NCI-H146 (cell line): ENCODE measurements at places on chromosomes 3 and 15.

- DNase-seq: no peak
These were observed 7.4 kb upstream of the EIF4A2 start for GRCh38 chr3:186775999-186776398.

DNA sequence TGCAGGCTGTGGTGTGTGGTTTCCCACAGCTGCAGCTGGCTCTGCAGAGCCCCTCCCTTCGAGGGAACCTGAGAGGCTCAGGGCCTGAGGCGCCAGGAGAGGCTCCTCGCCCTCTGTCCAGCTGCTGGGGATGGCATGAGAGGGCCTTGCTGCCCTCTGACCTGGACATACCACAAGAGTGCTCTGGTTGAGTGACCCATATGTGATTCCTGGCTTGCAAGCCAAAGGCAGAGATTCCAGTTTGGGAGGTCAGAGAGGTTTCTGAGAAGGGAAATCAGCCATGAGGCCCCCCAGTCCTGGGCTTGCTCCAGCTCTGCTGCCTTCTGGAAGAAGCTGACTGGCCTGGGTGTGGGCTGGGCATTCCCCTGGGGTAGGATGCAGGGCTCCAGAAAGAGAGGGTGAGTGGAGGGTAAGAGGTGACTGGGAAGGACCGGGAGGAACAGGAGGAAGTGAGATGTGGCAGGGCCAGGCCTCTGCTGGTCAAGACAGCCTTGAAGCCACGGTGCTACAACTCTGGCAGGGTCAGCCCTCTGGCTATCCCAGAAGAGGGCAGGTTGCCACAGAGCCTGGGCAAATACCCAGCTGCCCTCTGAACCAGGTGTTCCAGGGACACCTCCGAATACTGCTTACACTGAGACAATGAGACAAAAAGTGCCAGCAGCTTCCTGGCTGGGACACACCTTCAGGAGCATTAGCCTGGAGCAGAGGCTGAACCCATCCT lies 16.0 kb upstream of the SRP14 start:
- DNase-seq: peak; percentile 85

- DNase-seq: no peak
These were observed at the start of gene PRR23E for GRCh38 chr3:127192576-127193232. Gene PRR23E, plus strand, starts transcription at chr3:127193131. Its CDS starts 3,555 bp downstream, at chr3:127196686.

GRCh38 chr15:101397521-101398003 lies 91.9 kb downstream of the PCSK6 start:
- no peak for DNase-seq

DNA sequence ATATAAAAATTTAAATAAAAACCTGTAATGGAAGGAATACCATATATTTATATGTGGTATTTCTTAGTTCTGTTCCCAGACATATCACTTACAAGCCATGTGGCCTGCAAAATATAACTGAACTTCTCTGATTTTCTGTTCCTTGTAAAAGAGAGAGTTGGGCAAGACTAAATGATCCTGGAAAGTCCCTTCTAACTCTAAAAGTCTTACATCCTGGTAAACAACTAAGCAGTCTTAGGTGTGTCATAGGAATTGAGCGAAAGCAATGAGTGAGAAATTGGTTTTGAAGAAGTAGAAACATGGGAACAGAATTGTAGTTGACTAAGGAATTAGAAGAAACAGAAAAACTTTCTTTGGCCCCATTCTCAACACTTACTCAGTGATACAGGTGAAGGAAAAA lies 25.3 kb upstream of the IL20RB start:
- no peak for DNase-seq

GRCh38 chr15:100385300-100386050 lies 43.7 kb upstream of the ADAMTS17 start:
- no peak for DNase-seq

DNA sequence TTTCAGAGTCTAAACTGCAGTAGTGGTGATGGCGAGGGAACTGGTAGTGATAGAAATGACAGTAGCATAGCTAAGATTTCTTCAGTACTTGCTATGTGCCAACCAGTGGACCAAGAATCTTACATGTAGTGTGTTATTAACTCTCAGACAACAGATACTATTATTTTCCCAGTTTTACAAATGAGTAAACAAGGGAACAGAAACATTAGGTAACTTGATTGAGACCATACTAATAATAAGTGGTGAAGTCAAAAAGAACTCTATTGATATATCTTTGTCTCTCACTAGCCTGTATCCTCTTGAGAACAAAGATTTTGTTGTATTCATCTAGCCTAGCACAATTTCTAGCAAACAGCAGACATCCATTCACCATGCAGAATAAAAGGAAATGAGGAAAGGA lies 250.1 kb downstream of the ZBTB20 start:
- no peak for DNase-seq

DNA sequence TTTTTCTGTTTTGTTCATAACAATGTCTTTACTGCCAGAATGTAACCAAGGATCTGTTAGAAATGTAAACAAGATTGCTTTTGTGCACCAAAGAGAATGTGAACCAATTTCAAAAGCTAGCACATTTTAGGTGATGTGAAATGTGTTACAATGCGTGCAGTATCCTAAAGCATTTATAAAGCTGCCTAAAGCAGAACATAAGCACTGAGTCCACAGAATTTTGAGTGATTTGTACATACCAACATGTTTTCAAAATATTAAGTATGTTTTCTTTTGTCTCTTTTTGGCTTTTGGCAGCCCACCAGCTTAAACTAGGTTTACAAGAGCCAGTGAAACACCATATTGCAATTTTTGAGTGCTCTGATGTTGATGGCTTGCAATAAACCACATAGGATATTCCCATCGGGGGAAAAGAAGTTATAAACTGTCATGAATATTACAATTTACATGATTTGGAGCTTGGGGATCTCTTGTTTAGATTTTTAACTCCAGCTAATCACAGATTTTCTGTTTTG lies 364.0 kb downstream of the ZIC1 start:
- DNase-seq: no peak
